ENCODE measurements at places on chromosomes 2 and 18.
A peak's percentile ranks its signal among the peaks of the same experiment; 100 is the strongest.

DNA sequence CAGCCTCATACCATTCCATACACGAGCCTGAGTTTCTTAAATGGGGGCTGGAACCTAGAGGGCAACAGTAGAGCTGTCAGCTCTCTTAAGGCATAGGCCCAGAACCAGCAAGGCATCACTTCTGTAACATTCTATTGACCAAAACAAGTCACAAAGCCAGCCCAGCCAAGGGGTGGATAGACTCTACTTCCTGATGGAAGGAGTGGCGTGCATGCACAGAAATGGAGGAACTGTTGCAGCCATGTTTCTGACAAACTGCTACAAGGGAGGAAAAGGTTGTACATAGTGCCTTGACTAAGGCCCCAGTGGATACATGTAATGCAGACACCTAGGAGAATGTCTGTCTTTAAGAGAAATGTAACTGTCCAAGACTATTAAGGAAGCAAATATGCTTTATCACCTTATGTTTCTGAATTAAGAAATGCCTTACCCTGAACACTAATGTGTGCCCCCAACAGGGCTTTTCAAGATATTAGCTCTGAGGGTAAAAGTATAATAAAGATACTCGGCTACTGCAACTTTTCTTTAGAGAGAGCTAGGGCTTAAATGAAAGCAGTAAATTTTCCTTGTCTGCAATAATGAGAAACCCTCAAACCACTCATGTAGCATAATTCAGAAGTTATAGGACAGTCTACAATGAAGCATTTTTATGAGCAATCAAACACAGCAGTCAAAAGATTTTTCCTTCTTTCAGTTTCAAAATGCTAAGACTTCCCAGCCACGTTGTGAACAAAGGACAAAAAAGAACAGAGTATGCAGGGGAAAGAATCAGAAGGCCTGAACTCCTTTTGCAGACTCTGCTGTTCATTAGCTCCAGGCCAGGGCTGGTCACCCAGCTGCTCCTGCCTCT, 35.1 kb upstream of the CDC42EP3 start:
- DNase-seq: peak; percentile 42

- DNase-seq: no peak
Measured at GRCh38 chr18:55128437-55128836, 169.2 kb upstream of the CCDC68 start.

DNA sequence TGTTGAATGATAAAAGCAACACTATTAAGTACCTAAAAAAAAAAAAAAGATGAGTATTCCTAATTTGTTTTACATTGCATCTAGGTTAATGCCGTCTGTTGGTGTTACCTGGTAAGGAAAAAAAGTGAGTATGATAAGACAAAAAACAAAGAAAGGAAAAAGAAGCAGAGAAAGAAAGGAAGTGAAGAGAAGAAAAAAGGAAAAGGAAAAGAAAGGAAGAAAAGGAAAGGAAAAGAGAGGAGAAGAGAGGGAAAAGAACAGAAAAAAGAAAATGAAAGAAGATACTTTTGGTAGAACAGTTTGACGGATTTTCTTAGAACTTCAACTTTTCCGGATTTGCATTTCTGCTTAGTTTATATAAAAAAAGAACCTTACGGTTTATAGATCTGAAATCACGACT, 387.9 kb downstream of the METTL4 start:
- no peak for DNase-seq

- no peak for DNase-seq
Measured at GRCh38 chr2:197867624-197868023, 63.2 kb downstream of the PLCL1 start.

DNA sequence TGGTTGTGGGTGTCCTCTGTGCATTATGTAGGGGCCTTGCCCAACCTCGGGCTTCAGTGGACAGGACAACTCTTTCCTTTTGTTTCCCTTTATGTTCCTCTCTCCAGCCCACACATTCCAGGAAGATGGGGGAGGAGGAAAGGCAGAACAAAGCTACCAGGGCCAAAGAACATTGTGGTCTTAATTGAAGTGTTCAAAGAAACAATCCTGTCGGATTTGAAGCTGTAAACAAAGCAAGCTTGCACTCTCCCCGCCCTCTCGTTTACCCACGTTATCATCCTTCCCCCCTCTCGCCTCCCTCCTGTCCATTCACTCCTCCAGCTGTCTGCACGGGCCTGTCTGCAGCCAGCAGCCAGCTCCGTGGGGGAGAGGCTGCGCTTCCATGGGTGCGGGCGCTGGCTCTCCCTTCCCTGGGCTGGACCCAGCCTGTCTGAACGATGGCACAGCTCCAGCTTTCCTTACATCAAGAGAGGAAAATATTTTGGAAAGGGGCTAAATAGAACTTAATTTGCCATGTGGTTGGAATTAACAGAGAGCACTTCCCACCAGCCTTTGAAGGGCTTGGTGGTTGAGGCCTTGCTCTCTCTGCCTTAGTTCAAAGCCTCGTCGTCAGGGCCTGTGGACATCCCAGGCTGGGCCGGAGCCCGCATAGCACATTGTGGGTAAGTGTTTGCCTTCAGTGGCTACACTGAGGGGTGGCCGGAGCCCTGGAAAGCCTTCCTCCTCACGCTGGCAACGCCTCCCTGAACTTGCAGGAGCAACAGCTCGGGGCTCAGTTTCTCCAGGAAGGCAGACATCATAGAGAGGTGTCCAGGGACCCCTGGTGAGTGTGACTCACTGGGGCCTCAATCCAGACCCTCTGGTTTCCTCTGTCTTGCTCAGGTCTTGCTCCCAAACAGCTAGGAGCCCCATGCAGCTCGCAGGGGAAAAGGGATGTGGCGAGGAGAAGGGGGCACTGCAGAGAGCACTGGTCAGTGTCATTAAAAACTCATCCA, 60.6 kb upstream of the HS6ST1 start:
- peak; percentile 91 for DNase-seq

DNA sequence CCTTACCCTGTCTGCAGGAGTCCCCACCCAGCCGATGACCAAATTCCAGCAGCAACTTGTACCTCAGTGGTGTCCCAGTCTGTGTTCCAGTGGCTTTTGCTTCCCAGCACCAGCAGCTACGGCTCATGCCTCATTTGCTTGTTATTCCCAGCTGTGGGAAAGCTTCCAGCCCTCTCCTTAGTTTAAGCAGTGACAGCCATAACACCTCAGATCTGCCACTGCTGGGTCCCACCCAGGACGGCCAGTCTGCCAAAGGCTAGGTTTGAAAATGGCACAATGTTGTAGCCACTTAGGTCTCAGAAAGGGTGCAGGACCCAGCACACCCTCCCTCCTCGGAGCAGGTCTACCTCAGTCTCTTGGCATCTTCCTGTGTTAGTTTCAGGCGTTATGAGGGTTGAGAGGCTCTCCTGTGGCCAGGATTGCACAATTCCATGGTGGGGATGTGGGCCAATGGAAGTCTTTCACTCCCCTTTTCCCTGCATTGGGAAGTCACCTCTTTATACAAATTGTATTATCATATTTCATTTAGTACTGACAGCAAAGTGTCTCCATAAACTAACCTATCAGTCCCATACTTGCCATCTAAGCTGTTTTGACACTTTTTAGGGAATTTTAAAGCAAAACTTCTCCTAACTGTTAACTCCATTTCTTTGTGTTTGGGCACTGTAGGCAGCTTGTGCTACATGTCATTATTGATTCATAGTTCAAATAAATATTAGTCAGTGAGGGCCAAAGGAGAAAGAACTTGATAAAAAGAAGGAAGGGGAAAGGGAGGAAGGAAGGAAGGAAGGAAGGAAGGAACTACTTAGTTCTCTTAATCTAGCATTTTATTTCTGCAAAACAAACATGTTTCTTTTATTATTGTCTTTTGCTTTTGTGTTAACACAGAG, 62.9 kb upstream of the FAM110C start:
- DNase-seq: no peak

- no peak for DNase-seq
Measured at GRCh38 chr2:228458364-228458763, 276.9 kb upstream of the SPHKAP start.

GRCh38 chr2:120230515-120231471, 7.6 kb upstream of the TMEM185B start:
- DNase-seq: no peak

DNA sequence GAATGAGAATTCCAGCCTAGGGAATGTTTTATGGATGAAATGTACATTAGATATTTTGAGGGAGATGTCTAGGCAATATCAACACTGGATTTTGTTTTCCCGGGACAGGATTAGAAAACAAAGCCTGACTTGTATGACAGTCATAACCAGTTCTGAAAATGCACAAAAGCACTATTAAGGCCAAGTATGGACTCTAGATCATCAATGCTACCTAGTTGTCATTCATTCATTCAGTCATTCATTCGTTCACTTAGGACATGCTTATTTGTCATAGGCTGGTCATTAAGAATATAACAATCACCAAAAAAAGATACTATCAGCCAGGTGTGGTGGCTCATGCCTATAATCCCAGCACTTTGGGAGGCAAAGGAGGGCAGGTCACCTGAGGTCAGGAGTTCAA, 511.2 kb downstream of the CMPK2 start:
- no peak for DNase-seq

DNA sequence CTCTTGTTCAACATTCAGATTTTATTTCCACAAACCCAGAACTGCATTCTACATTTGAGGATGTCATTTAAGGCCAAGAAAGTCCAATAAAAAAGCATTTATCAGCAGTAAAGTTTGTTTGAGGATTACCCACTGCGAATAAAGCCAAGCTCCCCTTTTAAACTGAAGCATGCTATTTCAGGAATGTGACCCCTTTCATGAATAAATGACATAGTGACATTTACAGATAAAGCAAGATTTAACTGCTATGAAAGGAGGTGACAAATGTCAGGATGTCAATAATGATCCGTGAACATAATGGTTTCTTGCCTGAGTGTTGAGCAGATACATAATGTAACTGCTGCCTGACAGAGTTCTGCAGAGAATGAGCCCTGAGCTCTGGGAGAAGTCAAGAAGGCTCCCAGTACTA, 146.3 kb downstream of the TDRD15 start:
- no peak for DNase-seq

DNA sequence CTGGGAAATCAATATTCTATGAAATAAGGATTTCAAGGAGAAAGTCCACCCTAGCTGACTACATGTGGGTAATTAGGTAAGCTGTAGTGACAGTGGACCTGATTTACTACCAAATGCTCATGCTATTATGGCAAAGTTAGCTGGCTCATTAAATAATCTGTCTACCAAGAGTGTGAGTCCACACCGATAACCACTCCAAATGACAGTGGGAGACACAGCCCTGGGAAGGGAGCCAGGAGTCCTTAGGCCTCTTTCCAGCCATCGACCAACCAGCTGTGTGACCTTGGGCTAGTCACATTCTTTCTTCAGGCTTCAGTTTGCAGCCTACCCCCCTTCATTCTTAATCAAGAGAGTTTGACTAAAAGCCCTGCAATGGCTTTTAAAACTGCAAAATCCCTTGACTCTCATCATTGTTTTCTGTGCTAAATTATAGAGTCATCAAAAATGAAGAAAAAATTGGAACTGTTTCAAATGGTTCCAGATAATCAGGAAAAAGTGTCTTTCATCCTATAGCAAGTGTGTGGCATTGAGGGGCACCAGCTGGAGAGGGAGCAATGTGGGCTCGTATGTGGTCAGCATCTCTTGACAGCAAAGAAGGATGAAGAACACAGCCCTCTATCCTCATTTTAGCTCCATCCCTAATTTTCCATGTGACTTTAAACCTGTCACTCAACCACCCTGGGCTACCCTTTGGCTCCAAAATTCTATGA, 45.6 kb upstream of the SLC14A2 start:
- peak; percentile 33 for DNase-seq

- no peak for DNase-seq
Measured at GRCh38 chr2:27126252-27126710, 2.7 kb downstream of the ABHD1 start.

- no peak for DNase-seq
Measured at GRCh38 chr2:157760949-157761348, 115.2 kb downstream of the ACVR1 start.

DNA sequence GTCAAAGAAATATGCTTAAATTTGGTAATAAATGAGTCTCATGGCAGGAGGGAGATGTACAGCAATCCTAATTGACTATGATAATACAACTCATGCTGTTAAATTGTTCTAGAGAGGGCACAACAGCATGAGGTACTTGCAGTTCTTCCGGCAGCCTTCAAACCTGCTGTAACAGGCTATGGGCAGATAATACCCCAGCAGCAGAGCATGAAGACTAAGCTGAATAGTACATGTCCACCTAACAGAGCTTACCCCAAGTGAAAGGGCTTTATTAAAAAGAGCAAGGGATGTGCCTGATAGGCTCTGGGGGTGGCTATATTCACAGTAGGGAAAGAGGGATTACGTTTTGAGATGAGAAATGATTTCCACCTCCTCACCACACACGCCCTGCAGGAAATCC, 28.9 kb downstream of the MRO start:
- DNase-seq: no peak

- peak; percentile 61 for DNase-seq
Measured at GRCh38 chr2:70083344-70084156, 3.7 kb upstream of the PCBP1 start.

GRCh38 chr2:232437195-232437571, 18.8 kb upstream of the ALPI start:
- no peak for DNase-seq

- no peak for DNase-seq
Measured at GRCh38 chr2:62315476-62315875, 119.6 kb downstream of the B3GNT2 start.

DNA sequence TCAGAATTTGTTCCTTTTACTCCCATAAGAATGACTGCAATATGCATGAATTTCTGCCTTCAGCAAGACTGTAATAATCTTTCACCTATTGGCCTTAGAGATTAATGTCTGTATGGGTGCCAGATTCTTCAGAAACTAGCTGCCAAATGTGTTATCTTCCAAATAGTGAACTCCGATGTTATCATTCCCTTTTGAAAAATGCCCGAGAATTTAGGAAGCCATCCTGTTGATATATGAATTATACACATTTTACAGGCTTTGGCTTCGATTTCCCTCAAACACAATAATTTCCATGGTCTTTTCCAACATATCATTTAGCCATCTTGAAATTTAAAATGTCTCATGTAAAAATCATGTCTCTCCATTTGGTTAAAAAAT, 101.5 kb downstream of the ZNF521 start:
- no peak for DNase-seq

GRCh38 chr2:229927817-229928321, 5.6 kb downstream of the FBXO36 start:
- DNase-seq: peak; percentile 50

DNA sequence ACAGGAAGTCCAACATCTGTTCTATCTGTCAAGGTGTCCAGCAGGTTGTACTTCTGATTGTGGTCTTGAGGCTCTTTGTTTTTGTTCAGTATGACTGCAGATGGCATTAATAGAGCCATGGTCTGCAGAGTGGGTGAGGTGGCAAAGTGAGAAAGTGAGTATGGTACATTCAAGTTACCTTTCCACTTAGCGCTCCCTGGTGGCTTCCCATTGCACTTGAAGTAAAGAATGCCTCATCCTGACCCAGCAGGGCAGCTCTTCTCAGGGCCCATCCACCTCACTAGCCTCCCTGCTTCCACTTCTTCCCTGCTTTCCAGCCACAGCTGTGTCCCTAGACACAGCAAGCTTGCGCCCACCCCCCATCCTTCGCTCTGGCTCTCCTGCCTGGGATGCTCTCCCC, 148.0 kb upstream of the ALPP start:
- no peak for DNase-seq
